ENCODE measurements at places on chromosomes 4 and X.
A peak's percentile ranks its signal among the peaks of the same experiment; 100 is the strongest.

- DNase-seq, result no peak
These were observed 10.6 kb downstream of the AREG start for GRCh38 chr4:74455361-74456055.

- DNase-seq, result no peak
These were observed 66.3 kb downstream of the DCUN1D4 start for GRCh38 chr4:51909236-51909703.

- DNase-seq, result peak; percentile 13
These were observed 94.7 kb upstream of the NAP1L5 start for GRCh38 chr4:88792268-88792781.

DNA sequence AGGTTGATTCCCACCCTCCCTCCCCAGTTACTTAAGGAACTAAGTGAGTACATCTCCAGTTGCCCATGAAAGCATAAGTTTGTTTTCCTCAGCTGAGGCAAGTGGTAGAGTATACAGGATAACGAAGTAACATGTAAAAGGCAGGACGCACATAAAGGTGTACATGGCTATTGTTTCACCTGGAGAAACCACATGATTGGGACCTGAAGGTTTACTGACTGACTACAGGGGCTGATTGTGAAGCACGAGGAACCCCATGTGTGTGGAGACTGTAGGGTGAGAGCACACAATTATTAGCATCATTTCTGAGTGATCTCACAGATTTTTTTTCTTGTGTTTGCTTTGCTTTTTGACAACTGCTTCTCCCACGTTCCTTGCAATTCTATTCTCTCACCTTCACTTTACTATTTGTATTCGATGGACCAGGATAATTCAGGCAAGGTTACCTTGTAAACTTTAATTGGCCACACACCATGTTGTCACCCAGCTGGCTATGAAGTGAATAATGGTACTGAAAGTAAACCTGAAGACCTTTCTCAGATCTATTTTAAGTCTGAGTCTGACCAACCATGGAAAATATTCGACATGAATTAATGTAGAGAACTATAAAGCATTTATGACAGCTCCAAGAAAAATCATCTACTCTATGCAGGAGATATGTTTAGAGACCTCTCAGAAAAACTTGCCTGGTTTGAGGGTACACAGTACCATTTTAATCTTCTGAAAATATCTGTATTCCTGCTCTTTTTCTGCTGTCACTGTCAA lies 102.5 kb upstream of the MYOZ2 start:
- no peak for DNase-seq

- no peak for DNase-seq
These were observed 91.4 kb upstream of the TTC29 start for GRCh38 chr4:147037069-147037468.

GRCh38 chrX:99421796-99422195 lies 988.3 kb downstream of the PCDH19 start:
- no peak for DNase-seq

- DNase-seq, result no peak
These were observed 671.1 kb downstream of the FAT4 start for GRCh38 chr4:125985856-125986255.

- DNase-seq, result peak; percentile 44
These were observed at the start of gene HAND2 for GRCh38 chr4:173529477-173530325. TSS of gene HAND2 (minus strand) at chr4:173530229. CDS start at chr4:173529289, 940 bp downstream.

GRCh38 chr4:82331814-82332213 lies 42.0 kb downstream of the HNRNPD start:
- no peak for DNase-seq

- DNase-seq, result no peak
These were observed 55.9 kb downstream of the RBM47 start for GRCh38 chr4:40573593-40574311.

DNA sequence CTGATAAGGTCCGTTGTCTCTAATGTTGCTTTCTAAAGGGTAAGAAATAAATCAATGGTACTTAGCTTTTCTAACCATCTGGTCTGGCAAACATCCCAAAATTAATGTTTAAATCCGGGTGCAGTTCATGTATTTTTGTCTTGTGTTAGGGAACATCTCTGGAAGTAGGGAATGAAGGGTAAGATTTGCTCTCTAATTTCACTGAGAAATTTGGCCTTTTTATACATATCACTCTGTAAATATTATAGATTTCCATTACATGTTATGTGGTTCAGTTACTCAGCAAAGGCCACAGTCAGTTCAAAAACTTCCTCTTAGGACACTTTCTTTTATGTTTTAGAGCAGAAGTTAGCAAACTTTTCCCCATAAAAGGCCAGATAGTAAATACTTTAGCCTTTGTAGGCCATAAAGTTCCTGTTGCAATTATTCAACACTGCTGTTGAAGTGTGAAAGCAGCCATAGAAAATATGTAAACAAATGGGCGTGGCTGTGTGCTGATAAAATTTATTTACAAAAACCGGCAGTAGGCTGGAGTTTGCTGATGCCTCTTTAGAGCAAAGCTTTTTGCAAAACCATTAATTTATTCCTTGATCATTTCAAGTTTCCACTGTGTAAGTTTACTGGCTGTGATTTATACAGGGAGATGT lies 218.1 kb downstream of the ANTXR2 start:
- DNase-seq, result no peak

DNA sequence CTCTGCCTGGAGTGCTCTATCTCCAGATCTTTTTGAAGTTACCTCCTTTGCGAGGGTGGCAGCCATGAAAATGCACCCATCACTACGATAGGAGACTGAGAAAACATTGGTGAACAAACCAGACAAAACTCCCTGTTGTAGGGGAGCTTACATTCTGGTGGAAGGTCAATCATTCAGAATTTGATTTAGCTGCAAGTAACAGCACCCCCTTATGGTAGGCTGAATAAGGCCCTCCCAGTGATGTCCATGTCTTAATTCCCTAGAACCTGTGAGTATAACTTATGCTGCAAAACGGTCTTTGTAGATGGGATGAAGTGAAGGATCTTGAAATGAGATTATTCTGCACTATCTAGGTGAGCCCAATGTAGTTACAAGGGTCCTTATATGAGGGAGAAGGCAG lies 5.6 kb upstream of the TEC start:
- no peak for DNase-seq

GRCh38 chr4:184731056-184731455 lies 2.8 kb downstream of the CENPU start:
- DNase-seq, result no peak

DNA sequence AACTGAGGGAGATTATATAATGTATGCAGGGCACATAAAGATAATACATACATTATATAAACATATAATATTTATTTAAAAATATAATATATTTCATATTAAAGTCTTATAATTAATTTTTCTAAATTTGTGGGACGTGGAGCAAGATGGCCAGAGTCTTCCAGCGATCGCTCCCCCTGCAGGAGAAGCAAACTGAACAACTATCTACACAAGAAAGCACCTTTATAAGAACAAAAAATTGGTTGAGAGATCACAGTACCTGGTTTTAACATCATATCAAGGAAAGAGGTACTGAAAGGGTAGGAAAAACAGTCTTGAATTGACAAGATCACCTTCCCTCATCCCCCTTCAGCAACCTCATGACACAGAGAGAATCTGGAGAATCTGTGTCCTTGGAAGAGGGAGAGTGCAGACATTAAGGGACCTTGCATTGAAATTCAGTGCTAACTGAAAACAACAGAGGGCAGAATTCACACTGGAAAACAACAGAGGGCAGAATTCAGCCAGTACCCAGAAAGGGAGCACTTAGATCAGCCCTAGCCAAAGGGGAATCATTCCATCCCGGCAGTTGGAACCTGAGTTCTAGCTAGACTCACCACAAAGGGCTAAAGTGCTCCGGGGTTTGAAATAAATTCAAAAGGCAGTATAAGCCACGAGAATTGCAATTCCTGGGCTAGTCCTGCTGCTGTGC lies 262.5 kb upstream of the NDST3 start:
- DNase-seq, result no peak

DNA sequence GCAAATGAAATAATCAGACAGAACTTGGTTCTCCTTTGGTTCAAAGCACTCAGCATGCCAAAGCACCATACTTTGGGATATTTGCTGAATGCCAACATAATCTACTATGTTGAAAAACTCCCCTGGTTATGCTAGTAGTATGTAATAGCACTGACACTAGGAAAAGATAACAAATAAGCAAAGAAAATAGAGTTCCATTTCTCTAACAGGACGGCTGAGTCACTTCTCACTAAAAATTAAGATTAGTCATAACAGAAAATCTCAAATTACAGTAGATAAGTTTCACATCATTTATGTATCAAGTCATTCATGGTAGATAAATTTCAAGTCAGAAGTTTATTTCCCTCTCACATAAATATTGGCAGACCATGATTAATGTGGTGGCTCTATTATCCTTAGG lies 17.9 kb downstream of the PDHA2 start:
- no peak for DNase-seq

- no peak for DNase-seq
These were observed 54.6 kb downstream of the C4orf50 start for GRCh38 chr4:5963611-5964010.

GRCh38 chr4:83371936-83372335 lies 37.3 kb upstream of the HPSE start:
- no peak for DNase-seq

DNA sequence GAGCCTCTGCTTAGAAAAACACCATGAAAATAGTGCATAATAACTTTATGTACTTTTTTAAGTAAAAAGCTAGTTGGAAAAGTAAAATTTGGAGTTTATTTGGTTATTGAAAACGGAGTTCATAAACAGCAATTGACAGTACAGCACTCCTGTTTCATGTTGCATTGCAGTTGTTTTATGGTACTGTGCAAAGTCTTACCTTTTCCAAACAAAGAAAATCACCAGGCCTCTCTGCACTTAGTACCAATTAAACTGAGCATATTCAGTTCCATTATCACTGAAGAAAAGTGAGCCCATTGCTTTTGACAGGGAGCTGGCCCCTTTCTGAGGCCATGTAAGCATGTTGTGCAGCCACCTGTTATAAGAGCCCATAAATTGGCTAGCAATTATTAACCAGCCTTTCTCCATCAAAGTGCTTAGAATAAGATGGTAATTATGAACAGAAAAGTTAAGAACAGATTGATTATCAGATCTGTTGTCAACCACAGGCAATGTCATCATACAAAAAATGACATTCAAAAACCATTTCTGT lies 376.6 kb upstream of the EMCN start:
- DNase-seq, result no peak

- DNase-seq, result no peak
These were observed 24.7 kb downstream of the ACE2 start for GRCh38 chrX:15576019-15576418.

DNA sequence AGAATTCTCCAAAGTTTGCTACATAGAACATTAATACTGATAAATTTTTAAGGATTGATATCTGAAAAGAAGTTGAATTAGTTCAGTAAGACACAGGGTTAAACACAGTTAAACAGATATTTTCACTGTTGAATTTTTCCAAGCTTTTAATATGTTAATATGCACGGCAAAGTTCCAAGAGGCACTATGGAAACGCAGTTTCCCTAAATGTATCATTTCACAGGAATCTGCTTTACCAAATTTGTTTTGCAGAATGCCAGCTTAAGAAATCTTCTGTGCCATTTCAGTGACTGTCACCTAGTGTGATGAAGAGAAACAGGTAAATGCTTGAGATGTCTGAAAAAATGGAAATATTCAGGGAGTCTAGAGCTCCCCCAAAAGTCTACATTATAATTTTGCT lies 395.9 kb upstream of the GRIA3 start:
- no peak for DNase-seq

- no peak for DNase-seq
These were observed 13.3 kb upstream of the UBA1 start for GRCh38 chrX:47180346-47180745.

DNA sequence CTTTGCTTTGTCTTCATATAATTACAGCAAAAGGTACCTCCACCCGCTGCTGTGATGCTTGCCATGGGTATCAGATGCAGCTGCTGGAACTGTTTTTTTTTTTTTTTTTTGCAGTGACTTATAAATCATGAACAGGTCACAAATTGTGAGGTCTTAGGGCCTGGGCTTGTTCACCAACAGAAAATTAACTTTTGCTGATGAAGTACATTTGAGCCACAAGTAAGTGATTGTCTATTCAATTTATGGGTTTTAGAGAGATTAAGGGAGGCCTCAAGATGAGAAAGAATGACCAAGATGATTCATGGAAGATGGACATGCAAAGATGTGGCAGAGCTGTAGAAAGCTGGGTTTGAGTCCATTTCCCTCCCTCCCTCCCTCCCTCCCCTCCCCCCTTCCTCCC lies 18.0 kb upstream of the GBA3 start:
- no peak for DNase-seq

DNA sequence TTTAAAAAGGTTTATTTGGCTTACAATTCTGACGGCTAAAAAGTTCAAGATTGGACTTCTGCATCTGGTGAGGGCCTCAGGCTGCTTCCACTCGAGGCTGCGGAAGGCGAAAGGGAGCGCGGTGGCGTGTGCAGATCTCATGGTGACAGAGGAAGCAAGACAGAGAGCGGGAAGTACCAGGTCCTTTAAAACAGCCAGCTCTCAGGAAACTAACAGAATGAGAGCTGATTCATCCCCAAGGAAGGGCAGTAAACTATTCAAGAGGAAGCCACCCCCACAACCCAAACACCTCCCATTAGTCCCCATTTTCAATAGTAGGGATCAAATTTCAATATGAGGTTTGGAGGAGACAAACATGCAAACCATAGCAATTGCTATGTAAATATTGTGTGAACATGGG lies 2144.2 kb upstream of the AGA start:
- no peak for DNase-seq

- DNase-seq, result no peak
These were observed 38.4 kb upstream of the ARHGEF6 start for GRCh38 chrX:136819031-136819703.

GRCh38 chr4:152935143-152935542 lies 980 bp upstream of the FHDC1 start:
- no peak for DNase-seq

- DNase-seq, result no peak
These were observed 16.3 kb downstream of the NDNF start for GRCh38 chr4:121056066-121056465.

DNA sequence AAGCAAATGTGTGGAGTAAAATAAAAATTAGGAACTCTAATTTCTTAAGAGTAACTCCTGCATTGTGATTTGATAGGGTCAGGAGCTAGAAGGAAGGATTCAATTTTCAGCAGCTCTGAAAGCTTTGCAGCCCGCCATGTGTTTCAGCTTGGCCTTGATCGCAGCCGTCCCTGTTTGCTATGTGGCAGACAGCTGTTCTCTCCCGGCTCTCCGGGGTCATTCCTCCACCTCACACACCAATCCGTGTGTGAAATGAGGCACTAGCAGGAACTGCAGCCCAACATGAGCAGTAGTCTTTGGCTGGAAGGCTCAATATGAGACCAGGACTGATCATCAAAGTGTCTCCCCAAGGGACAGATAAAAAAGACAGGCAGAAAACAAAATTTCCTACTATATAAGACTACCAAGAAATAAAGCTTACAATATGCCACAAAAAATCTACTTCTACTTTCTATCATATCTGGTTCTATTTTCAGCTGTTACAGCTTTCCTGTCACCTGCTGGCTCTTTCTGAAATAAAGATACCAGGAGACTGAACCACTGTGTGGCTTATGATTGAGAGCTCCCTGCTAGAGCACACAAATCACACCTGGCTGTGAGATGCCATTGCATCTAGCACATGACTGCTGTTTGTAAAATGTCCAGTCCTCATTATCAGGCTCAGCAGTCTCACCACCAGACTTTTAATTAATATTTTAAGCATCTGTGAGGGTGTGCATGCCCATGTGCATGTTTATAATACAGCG lies 44.1 kb upstream of the SEC24B start:
- no peak for DNase-seq

GRCh38 chrX:128156204-128156603 lies 104.0 kb upstream of the ACTRT1 start:
- no peak for DNase-seq

Data from T1000 (cell line).